ENCODE measurements at places on chromosomes 1 and 21.

DNA sequence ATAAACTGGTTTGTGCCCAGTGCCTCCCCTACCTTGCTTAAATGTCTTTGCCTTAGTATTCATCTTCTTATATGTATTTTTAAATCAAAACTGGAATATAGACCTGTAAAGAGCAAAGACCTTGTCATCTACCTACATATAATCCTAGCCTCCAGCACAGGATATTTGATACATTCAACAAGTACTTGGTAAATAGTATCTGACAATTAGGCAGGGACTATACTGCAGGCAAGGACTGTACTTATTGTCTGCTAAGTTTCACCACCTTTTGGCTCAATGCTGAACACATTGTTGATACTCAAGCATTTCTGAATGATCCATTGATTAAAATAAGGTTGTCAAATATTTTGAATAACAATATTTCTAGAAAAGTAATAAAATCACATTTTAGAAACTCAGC is 96.4 kb downstream of the PKN2 start:
- no peak for DNase-seq

GRCh38 chr1:26020941-26021646 is 481 bp upstream of the EXTL1 start:
- no peak for DNase-seq

GRCh38 chr1:61284936-61285335 is 202.6 kb downstream of the NFIA start:
- no peak for DNase-seq

- DNase-seq = no peak
Observed at GRCh38 chr1:47705517-47706130, 267.8 kb downstream of the FOXD2 start.

DNA sequence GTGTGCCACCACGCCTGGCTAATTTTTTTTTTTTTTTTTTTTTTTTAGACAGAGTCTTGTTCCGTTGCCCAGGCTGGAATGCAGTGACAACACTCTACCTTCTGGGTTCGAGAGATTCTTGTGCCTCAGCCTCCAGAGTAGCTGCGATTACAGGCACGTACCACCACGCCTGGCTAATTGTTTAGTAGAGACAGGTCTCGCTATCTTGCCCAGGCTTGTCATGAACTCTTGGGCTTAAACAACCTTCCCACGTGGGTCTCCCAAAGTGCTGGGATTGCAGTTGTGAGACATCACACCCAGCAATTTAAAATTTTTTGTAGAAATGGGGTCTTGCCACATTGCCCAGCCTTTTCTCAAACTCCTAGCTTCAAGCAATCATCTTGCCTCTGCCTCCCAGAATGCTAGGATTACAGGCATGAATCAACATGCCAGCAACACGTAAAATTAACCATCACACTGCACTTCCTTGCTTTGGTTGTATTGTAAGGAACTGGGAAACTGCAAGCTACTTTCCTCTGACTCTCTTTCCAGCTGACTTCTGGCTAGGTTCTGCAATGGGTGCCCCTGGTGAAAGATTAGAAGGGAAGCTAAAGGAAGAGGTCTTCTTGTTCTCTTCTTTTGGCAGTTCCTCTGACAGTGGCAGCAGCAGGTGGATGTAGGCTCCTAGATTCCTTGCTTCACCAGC is 13.9 kb upstream of the IL6R start:
- DNase-seq = no peak

DNA sequence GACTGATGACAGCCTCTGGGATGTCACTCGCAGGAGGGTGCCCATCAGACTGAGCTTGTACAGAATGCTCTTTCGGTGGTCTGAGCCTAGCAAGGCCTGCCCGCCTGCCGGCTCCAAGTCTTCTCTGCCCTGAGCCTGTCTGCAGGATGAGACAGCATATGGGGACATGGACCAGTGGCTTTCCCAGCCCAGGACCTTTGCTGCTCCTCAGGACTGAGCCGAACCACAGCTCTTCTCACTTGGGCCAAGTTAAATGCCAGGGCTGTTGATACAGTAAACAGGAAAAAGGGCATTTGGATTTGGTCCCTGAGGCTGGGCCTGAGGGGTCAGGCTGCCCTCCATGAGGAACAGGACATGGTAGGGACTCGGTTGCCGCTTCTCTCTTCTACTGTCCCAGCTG is 64.3 kb upstream of the EPS8L3 start:
- DNase-seq = no peak

GRCh38 chr1:8213676-8214075 is 104.2 kb upstream of the SLC45A1 start:
- no peak for DNase-seq

DNA sequence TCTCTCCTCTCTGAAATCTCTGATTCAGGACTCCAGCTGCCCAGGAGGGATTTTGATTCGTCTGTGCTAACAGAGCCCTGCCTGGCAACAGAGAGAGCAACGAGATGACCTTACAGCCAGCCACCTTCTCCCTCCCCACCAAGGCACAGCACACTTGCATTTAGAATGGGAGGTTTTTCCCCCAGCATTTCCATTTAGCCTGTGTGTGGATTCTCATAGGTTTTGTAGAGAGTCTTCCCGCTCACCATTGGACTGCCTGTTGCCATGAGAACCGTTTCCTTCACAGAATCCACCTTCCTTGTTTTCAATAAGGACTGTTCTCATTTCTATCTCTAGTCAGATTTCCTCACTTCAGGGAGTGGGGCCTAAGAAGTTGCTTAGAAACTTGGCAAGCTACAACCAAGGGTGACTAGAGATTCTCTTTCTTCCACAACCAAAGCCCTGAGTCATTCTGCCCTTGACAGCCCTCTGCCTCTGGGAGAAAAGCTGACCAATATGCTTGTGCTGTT is 5.8 kb upstream of the IKBKE start:
- peak; percentile 92 for DNase-seq

DNA sequence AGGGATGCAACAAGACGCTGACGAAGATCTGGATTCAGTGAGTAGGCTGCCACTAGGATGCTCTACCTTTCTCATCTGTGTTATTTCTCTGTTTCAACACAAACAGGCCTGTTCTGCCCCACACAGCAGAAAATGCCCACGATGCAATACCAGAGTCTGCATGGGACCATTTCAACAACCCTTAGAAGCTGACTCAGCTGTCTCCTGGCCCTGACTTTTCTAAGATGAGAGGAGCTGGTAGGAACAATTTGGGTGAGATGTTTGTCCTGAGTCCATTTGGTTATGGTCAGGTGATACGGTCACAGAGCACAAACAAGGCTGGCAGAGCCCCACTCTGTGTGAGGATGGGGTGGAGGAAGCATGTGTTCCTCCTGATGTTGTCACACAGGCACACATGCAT is 11.5 kb upstream of the SLC2A1 start:
- DNase-seq = no peak

GRCh38 chr1:17045150-17045549 is 8.7 kb downstream of the SDHB start:
- DNase-seq = no peak

DNA sequence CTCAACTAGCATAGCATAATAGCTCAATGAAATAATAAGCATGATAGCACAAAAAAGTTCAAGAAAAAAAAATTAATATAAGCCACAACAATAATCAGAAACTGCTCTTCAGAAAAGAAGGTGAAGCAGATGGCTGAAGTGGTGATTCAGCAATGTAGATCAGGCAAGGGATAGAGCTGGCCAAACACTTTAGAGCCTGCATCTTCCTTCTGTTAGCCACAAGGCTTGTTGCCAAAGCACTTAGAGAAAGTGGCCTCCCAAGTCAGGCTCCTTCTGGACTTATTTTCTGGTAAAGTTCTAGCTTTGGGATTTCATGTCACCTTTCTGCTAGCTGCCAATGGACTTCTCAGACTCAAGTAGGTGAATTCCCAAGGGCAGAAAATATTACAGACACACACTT is 60.3 kb upstream of the C1orf87 start:
- DNase-seq = peak; percentile 77

GRCh38 chr1:36869054-36869453 is 165.3 kb downstream of the GRIK3 start:
- no peak for DNase-seq

GRCh38 chr1:3789421-3790300 is 6.6 kb downstream of the LRRC47 start:
- no peak for DNase-seq

GRCh38 chr1:42943166-42943565 is 15.5 kb downstream of the SLC2A1 start:
- DNase-seq = no peak

- no peak for DNase-seq
Observed at GRCh38 chr21:45867671-45868081, 113.9 kb upstream of the COL6A1 start.

- DNase-seq = no peak
Observed at GRCh38 chr1:950268-950667, 8.8 kb downstream of the NOC2L start.

DNA sequence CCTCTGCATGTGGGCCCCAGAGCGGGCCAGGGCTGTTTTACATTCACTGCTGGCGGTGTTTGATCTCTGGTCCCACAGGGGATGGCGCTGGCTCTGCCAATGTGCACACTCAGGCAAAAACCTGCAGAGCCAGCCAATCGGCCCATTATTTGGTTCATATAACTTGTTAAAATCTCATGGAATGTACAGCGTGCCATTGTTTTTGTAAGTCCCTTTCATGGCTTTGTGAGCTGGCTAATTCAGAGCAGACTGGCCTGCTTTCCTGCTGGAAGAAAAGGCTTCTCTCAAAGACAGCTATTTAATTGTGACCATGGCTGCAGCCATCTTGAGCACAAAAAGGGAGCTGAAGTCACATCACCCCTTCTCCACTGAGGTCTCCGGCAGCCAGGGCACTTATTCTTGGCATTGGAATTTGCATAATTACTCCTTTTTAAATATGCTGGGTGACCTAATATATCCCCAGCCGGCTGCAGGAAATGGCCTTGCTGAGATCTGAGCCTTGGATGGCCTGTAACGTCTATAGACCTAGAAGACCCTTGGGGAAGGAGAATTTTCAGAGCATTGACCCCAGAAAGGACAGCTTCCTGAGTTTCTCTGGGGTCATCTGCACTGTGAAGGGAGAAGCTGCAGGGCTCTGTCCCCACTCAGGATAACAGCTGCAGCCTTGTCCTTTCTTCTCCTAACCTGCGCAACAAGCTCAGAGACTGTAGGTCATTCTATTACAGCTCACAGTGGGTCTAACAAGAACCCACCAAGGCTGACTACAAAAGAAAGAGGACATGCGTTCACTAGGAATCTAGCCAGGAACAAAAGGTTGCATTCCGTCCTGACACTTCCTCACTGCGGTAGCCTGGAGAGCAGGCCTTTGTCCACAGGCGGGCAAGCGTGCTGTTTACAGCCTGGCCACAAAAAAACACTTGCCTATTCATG is 45.8 kb downstream of the BCAR3 start:
- DNase-seq = no peak

DNA sequence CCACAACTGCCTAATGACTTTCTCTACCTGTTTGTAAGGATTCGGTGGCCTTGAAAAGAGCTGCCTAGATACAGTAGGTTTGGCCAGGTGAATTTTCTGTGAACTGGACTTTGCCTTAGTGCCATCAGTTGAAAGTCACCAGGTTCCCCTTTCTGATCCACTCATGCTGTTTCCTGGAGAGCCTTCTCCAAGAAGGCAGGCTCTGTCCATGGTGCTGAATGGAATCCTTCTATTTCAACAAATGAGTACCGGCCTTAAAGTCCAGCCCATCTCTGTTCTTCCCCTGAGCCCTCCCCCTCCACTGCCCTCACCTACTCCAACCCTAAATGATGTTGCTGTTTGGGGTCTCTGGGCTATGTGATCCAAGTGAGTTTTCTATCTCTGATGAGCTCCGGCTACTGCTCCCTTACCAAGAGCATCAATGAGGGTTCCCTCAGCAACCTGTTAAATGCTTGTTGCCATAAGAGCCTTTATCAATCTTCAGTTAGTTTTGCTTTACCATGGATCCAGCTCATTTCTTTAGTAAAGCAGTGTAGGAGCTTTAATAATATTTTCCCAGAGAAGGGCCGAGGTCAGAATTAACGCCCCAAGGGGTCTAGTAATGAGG is 500.4 kb downstream of the PTPRU start:
- DNase-seq = peak; percentile 58

DNA sequence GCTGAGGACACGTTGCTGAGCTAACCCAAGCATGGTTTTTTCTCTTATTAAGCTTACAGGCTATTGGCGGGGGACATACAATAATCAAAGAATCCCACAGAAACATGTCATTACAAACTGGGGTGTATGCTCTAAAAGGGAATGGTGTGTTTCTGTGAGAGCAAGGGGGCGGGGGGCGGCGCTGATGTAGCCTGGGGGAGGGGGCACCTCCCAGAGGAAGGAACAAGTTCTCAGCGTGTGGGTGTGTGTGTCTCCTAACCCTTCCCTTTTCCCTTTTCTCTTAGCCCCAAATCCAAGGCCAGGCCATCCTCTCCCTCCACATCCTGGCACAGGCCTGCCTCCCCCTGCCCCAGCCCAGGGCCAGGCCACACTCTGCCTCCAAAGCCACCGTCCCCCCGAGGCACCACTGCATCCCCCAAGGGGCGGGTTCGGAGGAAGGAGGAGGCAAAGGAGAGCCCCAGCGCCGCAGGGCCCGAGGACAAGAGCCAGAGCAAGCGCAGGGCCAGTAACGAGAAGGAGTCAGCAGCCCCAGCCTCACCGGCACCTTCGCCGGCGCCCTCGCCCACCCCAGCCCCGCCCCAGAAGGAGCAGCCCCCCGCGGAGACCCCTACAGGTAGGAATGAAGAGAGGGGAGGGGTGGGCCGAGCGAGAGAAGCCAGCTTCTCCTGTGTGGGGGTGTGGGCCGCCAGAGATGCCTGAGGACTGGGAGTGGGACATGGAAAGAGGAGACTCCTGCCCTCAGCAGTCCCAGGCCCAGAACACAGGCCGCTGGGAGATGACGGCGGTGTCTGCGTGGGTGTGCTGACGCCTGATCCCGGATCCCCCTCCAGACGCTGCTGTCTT is 21.9 kb downstream of the MAP7D1 start:
- DNase-seq = no peak

DNA sequence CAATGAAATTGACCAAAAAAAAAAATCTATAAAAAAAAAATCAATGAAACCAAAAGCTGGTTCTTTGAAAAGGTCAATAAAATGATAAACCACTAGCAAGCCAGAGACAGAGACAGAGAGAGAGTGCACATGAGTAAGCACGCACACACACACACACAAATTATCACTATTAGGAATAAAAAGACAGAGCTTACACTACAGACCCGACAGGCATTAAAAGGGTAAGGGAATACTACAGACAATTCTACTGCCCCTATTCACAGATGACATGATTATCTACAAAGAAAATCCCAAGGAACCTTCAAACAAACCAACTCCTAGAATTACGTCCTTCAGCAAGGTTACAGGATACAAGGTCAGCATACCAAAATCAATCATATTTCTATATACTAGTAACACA is 38.6 kb downstream of the TARBP1 start:
- no peak for DNase-seq

GRCh38 chr21:46032100-46032499 is 50.5 kb downstream of the COL6A1 start:
- DNase-seq = no peak

- peak; percentile 56 for DNase-seq
Observed at GRCh38 chr1:173202424-173203145, 4.5 kb downstream of the TNFSF4 start.

DNA sequence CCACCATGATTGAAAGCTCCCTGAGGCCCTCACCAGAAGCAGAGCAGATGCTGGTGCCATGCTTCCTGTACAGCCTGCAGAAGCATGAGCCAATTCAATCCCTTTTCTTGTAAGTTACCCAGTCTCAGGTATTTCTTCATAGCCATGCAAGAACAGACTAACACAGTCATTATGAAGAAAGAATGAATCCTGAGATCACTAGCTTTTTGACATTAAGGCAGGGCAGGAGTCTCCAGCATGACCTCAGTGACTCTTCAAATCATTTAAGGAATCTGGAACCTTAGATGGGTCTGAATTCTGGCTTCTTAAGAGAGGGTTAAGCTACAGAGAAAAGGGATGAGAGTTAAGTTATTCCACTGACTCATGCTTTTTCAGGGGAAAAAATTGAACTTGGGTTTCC is 79.0 kb downstream of the PTPN14 start:
- no peak for DNase-seq

- DNase-seq = no peak
Observed at GRCh38 chr1:172642970-172643369, 15.9 kb upstream of the FASLG start.

Data from AG20443 (cell line).